ENCODE measurements at places on chromosomes 3 and 15.

DNA sequence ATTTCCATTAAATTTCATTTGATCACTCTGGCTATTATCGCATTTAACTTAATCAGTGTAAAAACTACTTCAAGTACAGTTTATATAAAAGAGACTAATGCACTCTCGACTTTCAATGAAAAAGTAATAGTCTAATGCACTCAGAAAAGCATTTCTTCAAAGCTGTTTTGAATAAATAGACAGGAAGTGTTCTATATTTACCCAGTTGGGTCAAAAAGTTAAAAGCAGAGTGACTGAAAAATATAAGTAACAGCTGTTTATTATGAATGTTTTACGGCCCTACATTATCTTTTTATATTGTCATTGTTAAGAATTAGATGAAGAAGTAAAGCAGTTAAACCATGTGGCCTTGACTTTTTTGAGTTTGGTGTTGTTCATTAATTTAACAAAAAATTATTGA, 391.8 kb downstream of the ZPLD1 start:
- no peak overlapping the region for H3K4me3 ChIP-seq
- no peaks in the 10 kb centered on the region for H3K4me1 ChIP-seq
- no peak overlapping the region for H3K27ac ChIP-seq
- H3K36me3 ChIP-seq = no peaks in the 10 kb centered on the region
- DNase-seq = no peak

GRCh38 chr3:155676252-155676981, 68.5 kb downstream of the PLCH1 start:
- no peak overlapping the region for H3K27ac ChIP-seq
- H3K36me3 ChIP-seq = no peaks in the 10 kb centered on the region
- DNase-seq = no peak
- H3K4me3 ChIP-seq = no peak overlapping the region

DNA sequence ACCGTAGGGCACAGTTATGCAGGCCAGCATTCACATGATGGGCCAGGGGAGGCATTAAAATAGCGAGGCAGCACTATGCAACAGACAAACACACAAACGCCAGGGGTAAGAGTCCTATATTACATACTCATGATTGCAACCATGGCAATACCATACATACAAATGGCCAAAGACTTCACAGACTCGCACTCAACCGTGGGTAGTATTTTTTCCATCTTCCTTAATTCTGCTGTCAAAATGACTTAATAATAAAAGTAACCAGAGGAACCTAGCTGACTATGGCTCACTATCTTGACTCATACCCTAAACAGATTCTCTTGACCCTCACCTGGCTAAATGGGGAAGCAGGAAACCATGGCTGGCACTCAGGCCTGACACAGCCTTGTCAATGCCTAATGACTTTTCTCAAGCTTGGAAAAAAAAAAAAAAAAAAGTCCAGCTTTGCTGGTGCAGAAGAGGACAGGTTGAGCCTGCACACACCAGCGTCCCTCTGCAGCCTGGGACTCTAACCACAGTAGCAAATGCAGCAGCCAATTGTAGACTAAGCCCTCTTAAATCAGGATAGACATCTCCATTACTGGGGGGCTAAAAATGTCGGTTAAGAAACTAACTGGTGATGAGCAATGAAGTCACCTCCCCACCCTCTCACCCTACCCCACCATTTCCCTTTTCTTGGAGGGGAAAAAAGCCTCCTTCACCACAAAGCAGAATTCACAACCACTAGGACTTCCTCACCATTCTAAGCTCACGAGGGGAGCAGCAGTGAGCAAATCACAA, 23.1 kb downstream of the CCDC12 start:
- DNase-seq = no peak
- peak overlapping the region; percentile 95 for H3K27ac ChIP-seq
- peaks cover 25% of the 10 kb centered on the region for H3K36me3 ChIP-seq

DNA sequence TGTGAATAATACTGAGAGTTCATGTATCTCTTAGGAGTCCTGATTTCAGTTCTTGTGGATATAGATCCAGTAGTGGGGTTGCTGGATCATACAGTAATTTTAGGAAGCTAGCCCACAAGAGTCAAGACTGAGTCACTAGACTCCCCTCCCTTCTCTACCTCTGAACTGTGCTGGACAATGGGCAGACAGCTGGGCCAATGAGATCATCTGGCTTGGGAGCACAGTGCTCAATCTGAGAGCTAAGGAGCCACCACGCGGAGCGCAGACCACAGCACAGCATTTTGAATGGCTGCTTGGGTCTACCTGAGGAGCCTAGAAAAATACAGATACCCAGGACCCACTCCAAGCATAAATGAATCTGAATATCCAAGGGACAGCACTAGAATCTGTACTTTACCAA, 32.5 kb downstream of the WNT5A start:
- no peak overlapping the region for H3K27ac ChIP-seq
- H3K36me3 ChIP-seq = no peaks in the 10 kb centered on the region
- no peaks in the 10 kb centered on the region for H3K27me3 ChIP-seq

DNA sequence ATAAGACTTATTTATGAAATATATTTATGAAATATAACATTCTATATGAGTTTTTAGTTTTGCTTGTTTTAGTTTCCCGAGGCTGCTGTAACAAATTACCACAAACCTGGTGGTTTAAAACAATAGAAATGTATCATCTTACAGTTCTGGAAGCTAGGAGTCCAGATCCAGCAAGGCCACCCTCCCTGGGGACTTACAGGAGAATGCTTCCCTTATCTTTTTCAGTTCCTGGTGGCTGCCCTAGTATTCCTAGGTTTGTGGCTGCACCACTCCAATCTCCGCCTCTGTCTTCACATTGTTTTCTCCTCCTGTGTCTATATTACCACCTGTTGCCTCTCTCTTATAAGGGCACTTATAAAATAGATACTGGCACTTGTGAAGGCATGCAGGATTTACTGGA, 877.8 kb downstream of the TUSC7 start:
- no peak overlapping the region for H3K4me3 ChIP-seq
- H3K4me1 ChIP-seq = no peaks in the 10 kb centered on the region
- no peak for DNase-seq
- H3K27me3 ChIP-seq = no peaks in the 10 kb centered on the region

- no peak for DNase-seq
- H3K4me1 ChIP-seq = no peaks in the 10 kb centered on the region
Measured at GRCh38 chr3:148307443-148307843, 390.3 kb upstream of the AGTR1 start.

GRCh38 chr3:42214565-42215283, 51.3 kb downstream of the CCK start:
- no peak overlapping the region for H3K27ac ChIP-seq
- H3K4me3 ChIP-seq = peak overlapping the region; percentile 20
- no peaks in the 10 kb centered on the region for H3K27me3 ChIP-seq
- H3K36me3 ChIP-seq = peaks cover 48% of the 10 kb centered on the region
- no peak for DNase-seq
- peaks cover 49% of the 10 kb centered on the region for H3K4me1 ChIP-seq

DNA sequence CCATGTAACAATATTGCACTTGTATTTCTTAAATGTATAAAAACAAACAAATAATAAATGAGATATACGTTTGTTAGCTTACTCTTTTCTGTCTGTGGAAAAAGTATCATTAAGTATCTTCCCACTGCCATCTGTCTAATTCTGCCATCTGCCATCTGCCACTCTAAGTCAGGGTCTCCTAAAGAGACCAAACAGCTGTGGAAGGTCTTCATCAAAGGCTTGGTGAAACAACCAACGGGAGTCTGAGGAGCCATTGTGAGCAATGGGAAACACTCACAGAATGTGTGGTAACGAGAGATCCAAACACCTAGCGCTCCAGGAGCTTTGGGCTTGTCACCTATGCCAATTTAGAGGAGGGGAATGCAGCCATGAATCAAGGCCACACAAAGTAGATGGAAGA, 28.7 kb upstream of the PFN2 start:
- H3K4me3 ChIP-seq = no peak overlapping the region
- no peaks in the 10 kb centered on the region for H3K4me1 ChIP-seq
- H3K27ac ChIP-seq = no peak overlapping the region
- H3K36me3 ChIP-seq = no peaks in the 10 kb centered on the region
- peaks cover 5% of the 10 kb centered on the region for H3K27me3 ChIP-seq
- no peak for DNase-seq

GRCh38 chr3:31539275-31539674, 6.5 kb downstream of the STT3B start:
- peaks cover 66% of the 10 kb centered on the region for H3K4me1 ChIP-seq
- no peaks in the 10 kb centered on the region for H3K27me3 ChIP-seq
- H3K36me3 ChIP-seq = peaks cover 60% of the 10 kb centered on the region

GRCh38 chr3:146818866-146819265, 213.7 kb upstream of the PLSCR5 start:
- DNase-seq = no peak
- no peaks in the 10 kb centered on the region for H3K4me1 ChIP-seq
- H3K4me3 ChIP-seq = no peak overlapping the region
- no peak overlapping the region for H3K27ac ChIP-seq
- no peaks in the 10 kb centered on the region for H3K27me3 ChIP-seq

DNA sequence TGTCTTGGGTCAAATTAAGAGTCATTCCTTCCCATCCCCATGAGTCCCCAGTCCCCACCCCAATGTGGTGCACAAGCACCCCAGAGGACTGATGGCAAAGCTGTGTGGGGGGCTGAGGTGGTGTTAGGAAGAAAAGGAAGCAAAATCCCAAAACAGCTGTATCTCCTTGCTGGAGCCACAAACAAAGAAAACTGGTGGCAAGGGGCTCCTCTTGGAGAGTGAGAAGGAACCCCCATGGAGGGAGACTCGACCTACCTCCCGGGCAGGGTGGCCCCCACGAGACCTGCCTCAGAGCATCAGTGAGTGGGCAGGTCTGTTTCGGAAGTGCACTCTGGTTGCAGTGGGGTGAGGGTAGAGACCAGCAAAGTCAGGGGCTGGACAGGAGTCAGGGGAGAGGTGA, 29.2 kb downstream of the PRR23E start:
- H3K4me1 ChIP-seq = peaks cover 7% of the 10 kb centered on the region
- H3K27ac ChIP-seq = no peak overlapping the region
- peaks cover 8% of the 10 kb centered on the region for H3K27me3 ChIP-seq
- DNase-seq = no peak

DNA sequence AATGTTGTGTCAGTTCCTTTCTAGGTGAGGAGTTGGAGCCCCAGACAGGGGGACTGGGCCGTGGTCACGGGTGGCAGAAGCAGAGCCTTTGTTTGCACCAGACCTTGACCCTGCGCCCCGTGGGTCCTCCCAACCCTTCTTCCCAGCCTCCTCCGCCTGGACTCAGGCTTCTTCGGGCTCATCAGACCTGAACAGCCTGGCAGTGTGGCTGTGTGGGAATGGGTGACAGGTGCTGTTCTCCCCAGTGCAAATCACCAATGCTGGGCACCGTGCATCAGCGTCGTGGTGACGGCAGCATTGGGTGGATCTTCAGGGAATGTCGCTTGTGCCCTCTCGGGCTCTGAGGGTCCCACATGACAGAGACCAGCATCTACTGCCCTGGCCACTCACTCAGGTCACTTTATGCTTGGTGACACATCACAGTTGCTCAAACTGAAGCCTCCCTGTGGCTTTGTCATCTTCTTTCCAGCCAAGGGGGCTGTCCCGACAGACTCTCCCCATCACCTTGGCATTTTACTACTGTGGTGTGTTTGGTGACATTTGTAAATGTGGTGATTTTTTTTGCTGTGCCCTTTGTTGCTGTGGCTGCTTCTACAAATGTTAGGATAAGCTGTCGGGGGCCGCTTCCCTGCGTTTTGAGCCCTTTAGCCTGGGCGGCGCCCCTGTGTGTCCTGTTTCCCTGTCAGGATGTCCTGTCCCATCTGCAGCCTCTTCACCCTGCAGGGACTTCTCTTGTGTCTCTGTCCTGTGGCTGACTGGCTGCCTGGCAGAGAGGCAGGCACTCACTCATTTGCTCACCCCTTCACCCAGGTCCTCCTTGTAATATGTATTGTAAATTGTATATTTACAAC, 14.5 kb downstream of the APBA2 start:
- H3K4me1 ChIP-seq = no peaks in the 10 kb centered on the region
- H3K36me3 ChIP-seq = no peaks in the 10 kb centered on the region
- H3K4me3 ChIP-seq = no peak overlapping the region
- DNase-seq = no peak

DNA sequence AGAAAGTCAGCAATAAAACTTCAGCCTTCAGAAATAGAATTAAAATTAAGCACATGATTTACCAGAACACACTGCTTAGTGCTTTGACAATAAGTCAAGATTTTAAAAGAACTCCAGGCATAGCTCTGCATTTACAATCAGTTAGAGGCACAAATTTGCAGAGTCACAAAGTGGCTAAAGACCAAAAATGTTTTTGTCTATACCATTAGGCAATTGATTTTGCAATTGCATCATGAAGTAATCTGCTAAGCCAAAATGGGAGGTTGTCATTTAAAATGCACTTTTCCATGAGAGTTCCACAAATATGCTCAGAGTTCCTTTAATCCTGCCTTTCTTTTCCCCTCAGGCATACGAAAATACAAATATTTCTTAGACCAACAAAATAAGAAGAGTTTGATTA, 10.1 kb upstream of the DCP1A start:
- H3K4me3 ChIP-seq = no peak overlapping the region
- peaks cover 13% of the 10 kb centered on the region for H3K27me3 ChIP-seq
- H3K4me1 ChIP-seq = peaks cover 5% of the 10 kb centered on the region
- no peak for DNase-seq
- H3K27ac ChIP-seq = no peak overlapping the region
- H3K36me3 ChIP-seq = no peaks in the 10 kb centered on the region

DNA sequence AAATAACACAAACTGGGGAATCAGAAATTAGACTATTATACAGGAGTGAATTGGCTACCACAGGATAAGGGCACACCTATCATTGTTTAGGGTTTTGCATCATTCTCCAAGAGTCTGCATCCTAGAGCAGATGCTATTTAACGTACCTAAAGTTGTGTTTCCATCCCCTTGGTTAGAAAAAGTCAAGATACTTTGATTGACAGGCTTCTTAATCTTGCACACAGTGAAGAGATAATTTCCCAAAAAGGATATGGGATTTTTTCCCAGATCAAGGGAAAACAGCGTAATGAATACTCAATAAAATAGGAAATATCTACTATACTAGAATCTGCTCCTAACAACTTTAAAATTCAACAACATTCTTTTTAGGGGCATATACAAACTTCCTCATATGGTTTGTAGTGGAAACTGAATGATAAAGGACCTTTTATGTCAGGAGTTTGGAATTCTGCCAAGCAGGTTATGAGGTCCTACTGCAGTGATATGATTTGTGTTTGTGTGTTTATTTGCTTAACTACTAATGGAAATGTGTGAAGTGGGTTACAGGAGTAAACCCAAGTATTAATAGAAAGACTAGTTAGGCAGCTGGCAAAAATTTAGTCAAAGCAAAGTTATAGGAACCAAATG, 124.1 kb upstream of the MME start:
- no peaks in the 10 kb centered on the region for H3K27me3 ChIP-seq
- DNase-seq = no peak
- H3K4me1 ChIP-seq = no peaks in the 10 kb centered on the region
- no peaks in the 10 kb centered on the region for H3K36me3 ChIP-seq
- H3K27ac ChIP-seq = no peak overlapping the region
- H3K4me3 ChIP-seq = no peak overlapping the region

DNA sequence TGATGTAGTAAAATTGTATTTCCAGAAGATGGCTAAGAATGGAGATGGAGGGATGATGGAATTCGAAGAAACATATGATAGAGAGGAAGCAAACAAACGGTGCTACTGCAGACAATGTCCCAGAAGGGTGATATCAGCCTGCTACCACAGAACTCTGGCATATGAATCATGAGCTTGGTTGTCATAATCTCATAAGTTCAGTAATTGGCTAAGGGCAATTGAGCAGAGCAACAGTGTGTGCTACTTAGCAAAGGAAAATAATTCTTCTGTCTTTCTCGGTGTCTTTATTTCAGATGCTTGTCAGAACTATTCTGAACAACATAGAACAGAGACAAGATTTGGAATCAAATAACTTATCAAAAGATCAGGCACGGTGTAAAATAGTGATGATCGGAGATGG, 407.3 kb downstream of the GBE1 start:
- H3K27ac ChIP-seq = no peak overlapping the region
- H3K36me3 ChIP-seq = no peaks in the 10 kb centered on the region
- no peak for DNase-seq
- no peaks in the 10 kb centered on the region for H3K4me1 ChIP-seq

Measured in activated T-helper 2 cell treated with anti-CD3 and anti-CD28 coated beads, Interferon-gamma antibody, Interleukin-2, Interleukin-4, amounts not matched to agents 10 μg/mL and 5 μg/mL and 100 μg/mL, durations not matched to agents 14 hours and 24 hours and 36 hours (primary cell).